Naive thymus-derived CD8-positive, alpha-beta T cell (primary cell): ENCODE measurements at places on chromosomes 5 and 9.

- DNase-seq, result no peak
Measured at GRCh38 chr9:20250791-20251190, 371.5 kb downstream of the MLLT3 start.

GRCh38 chr5:87452837-87453236 lies 40.1 kb upstream of the CCNH start:
- no peak for DNase-seq

- DNase-seq, result no peak
Measured at GRCh38 chr9:117706421-117707116, 2.4 kb downstream of the TLR4 start.

DNA sequence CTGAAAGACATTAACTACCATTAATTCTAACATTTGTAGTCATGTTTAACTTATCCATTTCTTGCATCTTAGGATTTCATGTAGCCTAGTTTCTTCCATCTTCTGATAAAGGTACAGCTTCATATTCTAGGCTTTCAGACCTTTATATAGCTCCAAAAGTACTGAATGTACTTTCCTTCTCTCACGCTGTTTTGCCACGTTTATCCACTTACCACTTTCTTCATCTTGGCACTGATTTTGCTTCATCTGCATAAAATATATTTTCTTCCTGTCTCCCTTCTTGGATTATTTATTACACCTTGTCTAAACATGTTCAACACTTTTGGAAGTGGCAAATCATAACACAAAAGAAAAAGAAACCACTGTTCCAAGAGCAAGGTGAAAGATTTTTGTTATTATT lies 553.8 kb downstream of the DTWD2 start:
- DNase-seq, result no peak

GRCh38 chr5:1507457-1507856 lies 16.3 kb downstream of the LPCAT1 start:
- no peak for DNase-seq

- DNase-seq, result peak; percentile 10
Measured at GRCh38 chr5:68196876-68197275, 18.7 kb upstream of the PIK3R1 start.

DNA sequence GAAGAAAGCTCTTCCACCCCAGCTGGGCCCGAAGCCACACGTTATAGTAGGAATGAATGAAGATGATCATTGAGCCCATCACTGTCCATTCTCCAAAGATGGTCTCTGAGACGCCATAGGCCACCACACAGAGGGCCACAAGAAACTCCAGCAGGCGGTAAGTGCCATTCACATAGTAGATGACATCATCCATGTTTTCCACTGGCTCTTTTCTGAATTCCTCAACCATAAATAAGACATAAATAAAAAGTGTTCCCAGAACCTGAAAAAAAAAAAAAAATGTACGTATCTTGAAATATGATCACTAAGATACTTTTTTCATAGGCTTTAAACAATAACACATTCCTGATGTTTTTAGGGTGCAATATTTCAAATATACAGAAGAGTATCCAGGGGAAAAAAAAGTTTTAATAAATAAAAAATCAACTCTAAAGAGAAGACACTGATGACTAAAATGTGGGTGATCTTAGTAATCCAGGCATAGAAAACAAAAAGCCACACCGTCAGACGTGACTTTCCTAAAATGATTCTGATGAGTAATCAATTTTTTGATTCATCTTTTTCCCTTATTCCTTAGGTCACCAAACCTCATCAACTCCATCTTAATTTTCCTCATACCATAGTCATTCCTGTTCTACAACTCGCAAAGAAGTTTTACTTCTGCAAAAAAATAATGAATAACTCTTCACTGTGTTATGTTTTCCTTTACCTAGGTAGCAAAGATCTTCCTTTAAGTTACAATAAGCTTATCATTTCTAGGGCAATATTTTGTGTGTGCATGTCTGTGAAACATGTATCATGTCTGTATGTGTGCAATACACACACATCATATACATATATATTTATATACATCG lies 47.8 kb downstream of the RNF145 start:
- no peak for DNase-seq

- DNase-seq, result no peak
Measured at GRCh38 chr5:34914671-34915138, 599 bp downstream of the RAD1 start.

DNA sequence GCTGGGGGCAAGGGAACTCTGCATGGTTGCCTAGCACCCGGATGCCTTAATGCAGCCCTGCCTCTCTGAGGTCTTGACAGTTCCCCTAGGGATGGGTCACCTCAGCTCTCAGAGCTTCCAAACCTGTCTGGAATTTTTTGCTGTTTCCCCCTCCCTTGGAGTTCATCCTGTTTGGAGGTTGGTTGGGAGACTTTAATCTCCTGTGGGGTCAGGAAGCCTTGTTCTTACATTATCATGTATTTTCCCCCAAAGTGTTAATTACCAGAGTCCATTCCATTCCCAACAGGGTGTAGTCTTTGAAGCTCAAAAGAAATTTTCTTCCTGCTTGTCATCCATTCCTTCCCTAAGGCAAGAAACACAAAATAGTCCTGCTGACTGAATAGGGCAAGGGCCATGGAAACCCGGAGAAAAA lies 150.3 kb upstream of the SPRY4 start:
- no peak for DNase-seq

GRCh38 chr5:1430121-1430795 lies 15.0 kb downstream of the SLC6A3 start:
- DNase-seq, result peak; percentile 52

- DNase-seq, result no peak
Measured at GRCh38 chr9:72898360-72898759, 54.5 kb downstream of the ALDH1A1 start.

DNA sequence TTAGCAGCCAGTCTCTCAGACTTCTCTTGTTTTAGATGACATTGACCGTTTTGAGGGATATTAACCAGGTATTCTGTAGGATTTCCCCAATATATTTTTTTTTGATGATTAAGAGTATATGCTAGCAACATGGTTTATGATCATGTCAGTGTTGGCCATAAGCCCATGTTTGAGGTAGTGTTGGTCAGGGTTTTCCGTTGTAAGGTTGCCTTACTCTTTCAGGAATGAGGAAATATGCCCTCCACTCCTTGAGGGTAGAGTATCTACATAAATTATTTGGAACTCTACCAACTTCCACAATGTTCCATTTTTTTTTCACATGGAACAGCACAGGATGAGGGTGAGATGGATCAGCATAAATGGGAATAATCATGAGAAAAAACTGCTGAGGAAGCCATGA lies 188.4 kb upstream of the PRDM9 start:
- DNase-seq, result no peak

DNA sequence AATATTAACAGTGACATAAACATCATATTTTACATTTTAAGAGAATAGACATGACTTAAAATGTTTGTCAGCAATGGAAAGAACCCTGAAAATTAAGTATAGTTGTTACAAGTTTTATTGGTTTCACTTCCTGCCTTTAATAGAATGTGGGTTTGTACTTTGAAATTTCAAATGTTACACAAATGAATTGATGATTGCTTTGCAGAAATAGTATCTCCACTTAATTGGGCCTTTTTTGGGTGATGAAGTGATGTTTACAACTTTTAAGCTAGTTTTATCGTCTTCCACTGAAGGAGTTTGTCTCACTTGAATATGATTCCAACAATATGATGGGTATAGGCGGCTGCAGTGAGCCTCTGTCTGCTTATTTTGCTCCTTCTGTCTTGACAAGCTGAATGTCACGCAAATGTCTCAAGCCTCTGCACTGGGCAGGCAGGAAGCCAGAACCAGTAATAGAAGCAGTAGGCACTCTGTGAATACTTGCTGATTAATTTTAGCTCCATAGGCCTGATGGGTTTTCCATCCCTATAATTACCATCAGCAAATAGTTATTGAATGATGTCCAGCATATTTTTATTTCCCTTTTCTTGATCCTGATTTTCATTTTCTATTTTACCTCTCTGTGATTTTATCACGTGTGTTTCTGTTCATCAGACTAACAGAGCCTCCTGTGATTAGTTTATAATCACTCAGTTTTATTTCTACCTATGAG lies 10.6 kb upstream of the NR3C1 start:
- no peak for DNase-seq

DNA sequence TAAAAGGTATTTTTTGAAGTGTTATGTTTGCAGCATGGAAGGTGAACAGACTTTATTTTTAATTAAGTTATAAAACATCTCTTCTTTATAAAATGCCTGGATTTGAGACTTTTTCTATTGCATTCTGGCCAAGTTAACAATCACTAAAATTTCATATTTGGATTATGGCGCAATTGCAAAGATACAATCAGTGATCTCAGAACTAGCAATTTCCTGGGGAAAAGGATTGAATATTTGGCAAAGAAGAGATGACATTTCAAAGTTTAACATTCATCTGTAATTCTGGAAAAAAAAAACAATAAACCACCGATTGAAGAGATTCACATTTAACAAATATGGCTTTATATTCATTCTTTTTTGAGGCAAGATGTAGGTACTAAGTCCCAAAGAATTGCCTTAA lies 378.0 kb downstream of the LRRC70 start:
- DNase-seq, result no peak

DNA sequence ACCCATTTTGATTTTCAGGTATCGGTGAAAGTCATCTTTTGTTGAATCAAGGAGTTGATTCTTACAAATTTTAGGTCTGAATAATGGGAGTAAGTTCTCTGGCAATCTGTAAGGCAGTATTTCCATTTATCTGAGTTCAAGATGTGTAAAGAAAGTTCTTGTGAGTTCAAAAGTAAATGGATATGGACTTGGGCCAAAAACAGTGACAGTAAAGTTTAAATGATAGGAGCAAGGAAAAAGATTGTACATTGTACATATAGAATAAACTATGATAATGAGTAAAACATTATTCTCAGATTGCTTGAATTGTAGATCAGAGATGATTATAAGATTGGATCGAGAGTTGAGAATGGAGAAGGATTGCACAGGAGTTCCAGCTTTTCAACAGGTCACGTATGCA lies 329.3 kb downstream of the PJA2 start:
- no peak for DNase-seq

- no peak for DNase-seq
Measured at GRCh38 chr5:60826653-60827052, 17.4 kb downstream of the ELOVL7 start.

GRCh38 chr9:17600962-17601593 lies 22.2 kb downstream of the SH3GL2 start:
- no peak for DNase-seq

DNA sequence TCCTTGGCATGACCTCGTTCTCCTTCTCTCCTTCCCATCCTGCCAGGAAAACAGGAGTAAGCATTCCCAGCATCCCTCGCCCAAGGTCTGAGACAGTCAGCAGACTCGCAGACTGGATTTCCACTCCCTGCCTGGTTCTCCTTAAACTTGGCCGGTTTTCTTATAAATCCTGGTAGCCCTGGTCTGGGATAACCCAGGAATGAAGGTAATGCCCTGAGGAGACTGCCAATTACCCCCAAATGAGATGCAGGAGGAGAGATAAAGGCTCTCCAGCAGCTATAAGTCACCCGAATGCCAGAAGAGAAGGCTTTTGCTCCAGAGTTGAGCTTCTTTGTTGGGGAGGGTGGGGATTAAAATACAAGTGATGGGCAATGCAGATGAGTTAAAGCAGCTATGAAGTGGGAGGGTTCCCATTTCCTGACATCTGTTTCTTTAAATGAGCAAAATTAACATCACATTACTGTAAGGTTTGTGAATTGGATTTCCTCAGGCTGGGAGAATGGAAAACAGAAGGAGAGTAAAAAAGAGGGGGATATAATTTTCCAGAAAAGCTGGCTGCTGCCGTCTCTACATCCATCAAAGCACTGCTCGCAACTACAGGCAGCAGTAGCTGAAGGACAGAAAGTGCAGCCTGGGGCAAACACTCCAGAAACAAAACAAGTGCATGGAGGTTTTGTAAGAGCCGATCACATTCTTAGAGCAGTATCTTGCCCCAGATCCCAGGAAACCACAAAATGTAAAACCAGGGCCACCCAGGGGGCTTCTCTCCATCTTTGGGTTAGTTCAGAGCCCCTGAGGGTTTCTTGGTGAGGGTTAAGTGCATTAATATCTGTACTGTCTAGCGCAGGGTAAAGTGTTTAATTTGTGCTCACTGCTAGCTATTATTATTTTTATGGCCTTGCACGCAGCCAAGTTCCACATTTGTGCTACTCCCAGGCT lies 177.6 kb upstream of the PANK3 start:
- no peak for DNase-seq

DNA sequence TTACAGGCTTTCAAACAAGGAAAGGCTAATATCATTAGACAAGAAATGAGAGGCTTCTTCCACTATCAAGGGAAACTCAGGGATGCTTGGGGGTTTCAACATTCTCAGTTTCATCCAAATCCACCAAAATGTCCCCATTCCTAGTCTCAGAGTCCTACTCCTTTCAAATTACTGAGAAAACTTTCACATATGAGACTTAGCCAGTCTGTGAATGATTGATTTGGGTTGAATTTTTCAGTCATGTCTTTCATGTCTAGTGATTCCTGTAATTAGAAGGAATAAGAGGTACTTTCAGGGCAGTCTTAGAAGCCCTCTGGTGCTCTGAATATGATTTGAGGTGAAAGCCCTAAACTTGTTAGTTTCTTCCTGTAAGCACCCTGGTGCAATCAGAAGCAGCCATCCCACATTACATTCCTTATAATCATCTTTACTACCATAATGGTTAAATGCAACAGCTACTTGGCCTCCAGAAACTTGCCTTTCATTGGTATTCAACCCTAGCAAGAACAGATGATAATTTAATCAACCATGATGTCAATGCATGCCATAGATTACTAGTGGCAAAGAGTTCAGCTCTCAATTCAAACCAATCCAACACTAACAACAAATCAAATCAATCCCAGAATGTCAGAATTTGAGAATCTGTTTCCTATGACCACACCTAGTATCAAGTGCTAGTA lies 50.7 kb upstream of the RIC1 start:
- no peak for DNase-seq

GRCh38 chr5:152051499-152052454 lies 127.1 kb upstream of the GLRA1 start:
- DNase-seq, result no peak

DNA sequence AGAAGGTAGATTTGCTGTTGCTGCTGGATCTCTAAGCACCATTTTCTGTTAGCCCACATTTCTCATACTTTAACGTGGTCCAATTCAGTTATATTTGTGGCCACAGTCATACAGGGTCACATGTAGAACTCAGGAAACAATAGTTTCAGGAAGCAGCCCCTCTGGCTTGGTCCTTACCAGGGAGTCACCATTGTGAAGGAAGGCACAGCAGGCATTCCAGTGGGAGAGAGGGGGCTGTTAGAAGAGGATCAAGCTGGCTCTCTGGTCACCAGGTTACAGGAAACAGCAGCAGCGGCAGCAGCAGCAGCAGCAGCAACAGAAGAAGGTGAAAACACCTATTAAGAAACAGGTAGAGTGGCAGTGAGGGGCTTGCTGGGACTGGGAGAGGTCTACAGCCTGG lies 14.5 kb downstream of the C9orf43 start:
- DNase-seq, result no peak

DNA sequence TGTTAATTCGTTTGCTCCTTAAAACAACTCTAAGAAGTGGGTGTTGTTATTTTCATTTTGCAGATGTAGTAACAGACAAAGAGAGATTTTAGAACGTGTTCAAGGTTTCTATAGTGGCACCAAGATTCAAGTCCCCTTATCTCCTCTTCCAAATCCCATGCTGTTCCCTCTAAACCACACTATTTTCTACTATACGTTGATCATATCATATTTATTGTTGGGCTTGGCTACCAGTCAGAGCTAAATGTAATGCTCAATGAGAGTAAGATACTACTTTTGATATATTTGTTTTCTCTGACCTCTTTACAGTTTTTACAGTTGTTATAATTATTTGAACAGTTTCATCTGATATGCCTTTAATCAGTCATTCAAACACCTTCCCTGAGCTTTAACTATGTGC lies 212.9 kb downstream of the EFNA5 start:
- DNase-seq, result no peak
